HS-27A (cell line): ENCODE measurements at places on chromosomes 12 and 14.

DNA sequence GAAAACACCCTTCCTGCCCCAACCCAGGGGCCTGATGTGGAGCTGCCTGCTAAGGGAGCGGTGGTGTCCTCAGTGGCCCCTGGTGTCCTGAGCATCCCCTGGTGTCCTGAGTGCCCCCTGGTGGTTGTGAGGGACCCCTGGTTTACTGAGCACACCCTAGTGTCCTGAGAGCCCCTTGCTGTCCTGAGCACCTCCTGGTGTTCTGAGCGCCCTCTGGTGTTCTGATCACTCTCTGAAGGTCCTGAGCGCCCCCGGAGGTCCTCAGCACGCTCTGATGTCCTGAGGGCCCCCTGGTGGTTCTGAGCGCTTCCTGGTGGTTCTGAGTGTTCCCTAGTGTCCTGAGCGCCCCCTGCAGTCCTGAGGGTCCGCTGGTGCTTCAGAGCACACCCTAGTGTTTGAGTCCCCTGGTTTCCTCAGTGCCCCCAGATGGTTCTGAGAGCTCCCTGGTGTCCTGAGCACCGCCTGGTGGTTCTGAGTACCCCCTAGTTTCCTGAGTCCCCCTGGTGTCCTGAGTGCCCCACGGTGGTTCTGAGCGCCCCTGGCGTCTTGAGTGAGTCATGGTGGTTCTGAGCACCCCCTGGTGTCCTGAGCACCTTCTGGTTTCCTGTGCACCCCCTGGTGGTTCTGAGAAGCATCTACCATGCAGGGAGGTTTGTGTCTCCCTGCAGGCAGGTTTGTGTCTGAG, 1004.2 kb downstream of the TMEM121 start:
- DNase-seq: no peak

DNA sequence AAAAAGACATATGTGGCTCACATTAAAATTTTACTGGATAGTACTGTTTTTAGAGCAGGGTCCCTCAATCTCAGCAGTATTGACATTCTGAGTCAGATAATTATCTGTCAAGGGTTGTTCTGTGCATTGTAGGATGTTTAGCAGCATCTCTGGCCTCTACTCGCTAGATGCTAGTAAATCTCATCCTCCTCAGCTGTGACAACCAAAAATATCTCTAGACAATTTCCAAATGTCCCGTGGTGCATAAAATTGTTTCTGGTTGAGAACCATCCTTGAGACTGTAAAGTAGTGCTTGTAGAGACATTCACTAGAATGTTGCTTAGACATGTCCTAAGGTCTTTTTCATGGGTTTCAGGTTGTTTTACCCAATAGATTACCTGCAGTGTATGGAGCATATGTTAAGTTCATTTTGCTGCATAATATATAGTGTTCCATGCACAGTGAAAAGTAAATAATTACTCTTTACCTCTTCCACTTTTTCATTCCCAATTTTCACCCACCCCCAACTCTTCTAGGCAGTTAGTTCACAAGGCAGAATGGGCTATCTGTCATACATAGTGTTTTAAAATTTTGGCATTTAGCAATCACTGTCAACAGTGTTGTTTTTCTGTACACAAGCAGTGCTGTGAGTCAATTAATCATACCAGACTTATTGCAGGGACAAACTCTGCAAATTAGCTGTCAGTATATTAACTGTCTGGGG, 200.2 kb upstream of the SLC38A2 start:
- DNase-seq: no peak

GRCh38 chr12:117279606-117280005, 81.8 kb downstream of the NOS1 start:
- no peak for DNase-seq

DNA sequence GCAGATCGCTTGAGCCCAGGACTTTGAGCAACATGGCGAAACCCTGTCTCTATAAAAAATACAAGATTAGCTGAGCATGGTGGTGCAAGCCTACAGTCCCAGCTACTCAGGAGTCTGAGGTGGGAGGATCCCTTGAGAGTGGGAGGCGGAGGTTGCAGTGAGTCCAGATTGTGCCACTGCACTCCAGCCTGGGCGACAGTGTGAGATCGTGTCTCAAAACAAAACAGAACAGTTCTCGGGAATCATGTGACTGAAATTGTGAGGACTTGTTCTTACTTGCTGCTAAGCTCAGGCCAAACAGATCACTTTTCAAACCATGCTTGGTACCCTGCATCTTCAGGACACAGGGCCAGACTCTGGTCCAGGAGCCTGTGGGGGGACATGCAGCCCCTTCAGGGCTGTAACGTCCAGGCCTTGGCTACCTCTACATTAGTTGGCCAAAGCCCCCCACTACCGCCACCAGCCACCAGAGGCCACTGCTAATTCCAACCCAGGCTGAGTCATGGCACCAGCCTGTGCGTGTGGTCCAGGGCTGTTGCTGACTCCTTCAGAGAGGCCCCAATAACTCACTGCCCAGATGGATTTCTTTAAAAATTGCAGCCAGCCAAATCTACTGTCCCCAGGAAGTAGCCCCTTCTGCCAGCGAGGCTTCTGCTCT, 33.4 kb upstream of the SYNDIG1L start:
- DNase-seq: no peak

DNA sequence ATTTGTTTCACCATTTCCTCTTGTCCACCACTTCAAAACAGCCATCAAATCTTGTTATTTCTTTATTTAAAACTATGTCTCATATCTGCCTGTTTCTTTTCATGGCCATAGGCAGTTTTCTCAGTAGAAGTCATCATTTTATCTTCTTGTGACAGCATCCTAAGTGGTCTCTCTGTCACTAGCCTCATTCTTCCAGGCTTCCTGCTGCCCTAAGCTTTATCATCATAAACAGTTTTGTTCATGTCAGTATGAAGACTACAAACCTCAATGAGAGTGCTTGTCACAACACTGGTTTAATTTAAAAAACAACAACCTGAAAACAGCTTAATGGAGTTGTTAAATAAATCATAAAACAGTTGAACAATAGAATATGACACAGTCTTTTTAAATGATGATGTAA, 387.8 kb upstream of the RPL10L start:
- no peak for DNase-seq

DNA sequence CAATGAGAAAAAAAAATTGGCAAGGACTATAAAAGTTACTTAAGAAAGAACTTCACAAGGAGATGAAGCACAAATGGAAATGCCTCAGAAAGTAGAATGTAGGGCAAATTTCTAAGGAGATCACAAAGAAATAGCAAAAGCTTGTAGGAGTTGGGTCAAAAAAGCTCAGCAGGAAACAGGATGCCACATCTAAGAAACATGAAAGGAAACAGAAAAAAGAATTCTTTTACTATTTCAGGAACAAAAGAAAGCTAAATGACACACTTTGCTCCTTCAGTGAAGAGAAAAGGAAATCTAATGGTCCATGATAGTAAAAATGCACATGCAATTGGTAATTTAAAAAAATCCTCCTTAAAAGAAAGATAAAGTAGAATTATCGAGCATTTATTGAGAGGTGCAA, 452.1 kb upstream of the GARIN6 start:
- DNase-seq: no peak

DNA sequence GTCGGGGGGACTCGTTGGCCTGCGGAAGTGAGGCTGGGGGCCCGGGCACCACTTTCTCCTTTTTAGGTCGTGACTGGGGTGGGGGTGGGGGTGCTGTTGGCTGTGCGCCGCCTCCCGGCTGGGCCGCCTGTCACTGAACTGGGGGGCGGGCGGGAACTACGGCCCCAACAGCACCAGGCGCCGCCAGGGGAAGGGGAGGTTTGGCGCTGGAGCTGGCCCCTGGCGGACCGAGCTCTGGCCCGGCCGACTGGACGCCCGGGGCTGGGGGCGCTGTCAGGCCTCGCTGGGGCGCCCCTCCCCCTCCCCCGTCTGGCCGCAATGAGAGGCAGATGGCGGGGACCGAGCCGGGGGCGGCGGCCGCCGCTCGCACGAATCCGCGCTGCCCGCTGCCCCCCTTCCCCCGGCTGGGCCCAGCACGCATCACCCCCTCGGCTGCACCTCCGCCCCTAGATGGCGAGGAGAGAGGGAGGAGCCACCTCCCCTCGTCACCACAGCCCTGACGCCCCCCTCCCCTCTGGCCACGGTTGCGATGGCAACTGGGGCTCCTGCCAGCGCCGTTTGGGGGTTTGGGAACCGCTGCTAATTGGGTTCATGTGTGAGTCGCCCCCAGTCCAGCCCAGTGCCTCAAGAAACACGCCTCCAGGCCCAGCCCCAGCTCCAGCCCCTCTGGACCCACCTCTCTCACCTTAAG, 723 bp downstream of the NFATC4 start:
- no peak for DNase-seq

DNA sequence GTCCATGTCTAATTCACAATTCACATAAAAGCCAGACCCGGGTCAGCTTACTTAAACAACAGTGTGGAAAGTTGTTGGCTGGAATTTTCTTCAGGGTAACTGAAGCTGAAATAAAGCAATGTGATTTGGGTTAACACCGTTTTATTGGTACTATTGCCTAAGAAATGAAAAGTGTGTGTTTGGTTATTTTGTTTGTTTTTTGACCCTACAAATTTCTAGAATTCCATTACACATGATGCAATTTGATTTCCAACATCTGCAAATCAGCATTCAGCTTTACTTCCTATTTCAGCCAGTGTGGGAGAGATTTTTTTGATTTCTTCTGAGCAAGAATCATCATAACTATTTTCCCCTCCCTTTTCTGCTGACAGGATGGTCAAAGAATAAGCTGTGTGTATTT, 45.7 kb upstream of the CLMN start:
- DNase-seq: no peak

DNA sequence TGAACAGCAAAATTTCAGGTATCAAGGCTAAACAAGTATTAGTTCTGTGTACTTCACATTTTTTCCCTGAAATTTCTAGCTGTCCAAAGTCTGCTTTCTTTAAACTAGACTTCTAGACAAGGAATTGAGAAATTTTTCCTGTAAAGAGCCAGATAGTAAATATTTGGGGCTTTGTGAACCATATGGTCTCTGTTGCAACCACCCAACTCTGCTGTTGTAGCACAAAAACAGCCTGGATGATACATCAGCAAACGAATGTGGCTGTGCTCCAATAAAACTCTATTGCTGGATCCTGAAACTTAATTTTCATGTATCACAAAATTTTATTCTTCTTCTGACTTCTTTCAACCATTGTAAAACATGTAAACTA, 96.0 kb upstream of the SLC38A4 start:
- no peak for DNase-seq

- no peak for DNase-seq
Observed at GRCh38 chr14:73823339-73823885, 28.2 kb upstream of the PTGR2 start.

DNA sequence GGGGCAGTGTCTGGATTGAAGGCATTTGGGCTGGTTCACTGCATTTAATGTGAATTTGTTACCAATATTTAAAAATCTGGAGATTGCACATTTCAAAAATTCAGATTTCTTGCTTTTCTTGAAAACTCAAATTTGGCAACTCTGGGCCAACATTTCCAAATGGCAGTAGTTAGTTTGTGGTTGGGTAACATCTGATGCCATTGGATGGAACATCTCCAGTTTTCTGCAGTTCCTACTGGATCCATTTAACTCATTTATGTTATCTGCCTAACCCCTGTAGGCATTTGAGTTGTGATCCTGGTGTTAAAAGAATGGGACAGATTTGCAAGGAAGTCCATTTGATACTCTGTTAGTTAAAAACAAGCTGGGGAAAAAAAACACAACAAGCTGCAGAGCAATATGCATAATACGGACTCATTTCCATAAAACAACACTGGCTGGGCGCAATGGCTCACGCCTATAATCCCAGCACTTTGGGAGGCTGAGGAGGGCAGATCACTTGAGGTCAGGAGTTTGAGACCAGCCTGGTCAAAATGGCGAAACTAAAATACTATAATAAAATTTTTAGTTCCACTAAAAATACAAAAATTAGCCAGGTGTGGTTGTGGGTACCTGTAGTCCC, 7.9 kb downstream of the EIF2B2 start:
- no peak for DNase-seq

GRCh38 chr14:91444335-91445020, 26.9 kb upstream of the CCDC88C start:
- DNase-seq: no peak

DNA sequence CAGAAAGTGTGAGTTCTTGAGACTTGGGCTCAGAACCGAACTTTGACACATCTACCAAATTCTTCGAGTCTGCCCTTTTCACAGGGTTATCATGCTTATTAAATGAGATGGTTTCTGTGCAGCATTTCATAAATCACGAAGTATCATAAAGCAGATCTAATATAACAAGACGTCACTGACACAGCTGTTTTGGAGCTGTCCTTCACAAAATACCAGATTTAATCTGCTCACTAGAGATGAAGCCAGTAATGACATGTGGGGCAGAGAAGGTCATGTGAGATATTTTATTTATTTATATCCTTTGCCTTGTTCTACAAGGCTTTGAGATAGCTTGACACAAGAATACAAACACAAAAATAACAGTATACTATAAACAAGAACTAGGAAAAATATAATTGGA, 127.0 kb downstream of the RPAP3 start:
- no peak for DNase-seq

- DNase-seq: no peak
Observed at GRCh38 chr14:93039649-93040315, 75.9 kb downstream of the ITPK1 start.

DNA sequence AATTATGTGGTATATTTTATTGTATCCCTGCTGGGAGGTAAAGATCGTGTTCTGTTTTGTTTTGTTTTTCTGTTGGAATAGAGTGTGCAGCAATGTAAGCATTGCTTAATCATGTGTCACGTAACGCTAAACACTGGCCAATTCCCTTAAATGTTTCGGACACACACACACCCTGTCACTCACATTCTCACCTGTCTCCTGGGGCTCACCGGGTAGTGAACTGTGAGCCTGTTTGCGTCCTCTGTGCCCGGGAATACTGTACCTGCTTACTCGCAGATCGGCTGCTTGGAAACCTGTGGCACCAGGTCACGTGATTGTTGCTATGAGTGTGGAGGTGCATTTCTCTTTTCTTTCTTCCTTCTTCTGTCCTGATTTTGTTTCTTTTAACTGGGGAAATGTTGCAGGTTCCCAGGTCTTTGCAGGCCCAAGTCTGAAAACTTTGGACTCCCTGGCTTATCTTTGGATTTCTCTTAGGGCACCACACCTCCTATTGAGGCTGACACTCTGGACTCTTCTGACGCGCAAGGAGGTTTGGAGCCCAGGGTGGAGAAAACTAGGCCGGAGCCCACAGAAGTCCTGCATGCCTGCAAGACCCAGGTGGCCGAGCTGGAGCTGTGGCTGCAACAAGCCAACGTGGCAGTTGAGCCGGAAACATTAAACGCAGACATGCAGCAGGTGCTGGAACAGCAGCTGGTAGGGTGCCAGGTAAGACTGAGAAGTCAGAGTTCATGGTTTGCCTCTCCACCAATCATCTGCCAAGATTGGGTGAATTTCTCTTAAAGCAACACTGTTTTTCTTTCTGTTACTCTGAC, 181.1 kb downstream of the ESR2 start:
- no peak for DNase-seq

- no peak for DNase-seq
Observed at GRCh38 chr14:65336191-65336591, 76.3 kb upstream of the FUT8 start.

GRCh38 chr12:115412831-115413230, 728.9 kb upstream of the TBX3 start:
- DNase-seq: no peak

GRCh38 chr14:92481811-92482555, 31.6 kb upstream of the RIN3 start:
- no peak for DNase-seq

- DNase-seq: peak; percentile 78
Observed at GRCh38 chr12:75315518-75315917, 14.6 kb downstream of the CAPS2 start.
